Urinary bladder (tissue), 4 donors: ENCODE measurements at places on chromosomes 2 and 18. TPM values are rescaled to one million over a fixed set of nuclear protein-coding genes. Genes with fewer than 3 reads are reported as not detected.

DNA sequence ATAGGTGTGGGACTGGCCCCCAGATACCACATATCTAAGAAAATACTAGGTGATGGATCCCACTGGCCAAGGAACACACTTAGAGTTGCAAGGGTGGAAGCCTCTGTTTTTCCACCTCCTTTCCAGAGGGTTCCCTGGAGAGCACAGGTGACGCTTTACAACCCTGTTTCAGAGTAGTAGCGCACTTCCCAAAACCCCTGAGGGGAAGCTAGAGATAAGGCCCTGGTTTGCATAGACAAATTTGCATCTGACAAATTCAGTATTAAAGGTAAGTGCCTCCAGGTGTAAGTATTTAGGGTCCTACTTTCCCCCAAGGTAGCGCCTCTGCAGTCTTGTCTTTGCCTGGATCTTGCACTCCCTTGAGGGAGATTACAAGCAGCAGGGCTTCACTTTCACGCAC lies 474 bp upstream of the CERKL start:
- no peak for DNase-seq

DNA sequence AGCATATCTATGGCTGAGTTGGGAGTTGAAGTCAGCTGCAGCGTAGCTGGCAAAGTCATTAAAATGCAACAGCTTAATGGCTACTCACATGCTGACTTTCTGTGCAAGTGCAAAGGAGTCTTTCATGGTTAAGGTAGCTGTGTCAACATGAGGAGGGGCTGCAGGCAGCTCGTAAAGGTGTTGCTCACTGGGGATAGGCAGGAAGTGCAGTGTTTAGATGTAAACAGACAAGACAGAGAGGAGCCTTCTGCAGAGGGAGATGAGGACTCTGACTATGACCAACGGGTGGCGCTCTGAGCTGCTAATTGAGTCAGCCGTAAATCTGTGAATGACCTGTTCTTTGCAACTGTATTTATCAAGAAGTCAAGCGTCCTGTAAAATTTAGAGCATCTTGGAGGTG lies 22.3 kb upstream of the CAVIN2 start:
- no peak for DNase-seq

- no peak for DNase-seq
Observed at GRCh38 chr2:111687911-111688310, 196.1 kb downstream of the ANAPC1 start.

The STPG4 gene
- polyA plus RNA-seq: 0.41 TPM
